ENCODE measurements at places on chromosomes 11 and 22. TPM values are rescaled to one million over a fixed set of nuclear protein-coding genes. Genes with fewer than 3 reads are reported as not detected.

The PPP6R3 gene
- total RNA-seq: 124 TPM

The CACNA1I gene
- total RNA-seq: 0.07 TPM

The LGALS12 gene
- total RNA-seq: not detected

The CALCB gene
- 0.99 TPM for total RNA-seq

The AIFM3 gene
- 0.37 TPM for total RNA-seq

The FGF3 gene
- total RNA-seq: not detected

The THY1 gene
- 1.8 TPM for total RNA-seq

The DEFB131B gene
- total RNA-seq: not detected

The OR5D16 gene
- not detected for total RNA-seq

The OR52A1 gene
- total RNA-seq: not detected

The ANGPTL5 gene
- total RNA-seq: not detected

The HTR3B gene
- not detected for total RNA-seq

The OR2AG1 gene
- total RNA-seq: not detected

The MRGPRX3 gene
- total RNA-seq: not detected

The SART1 gene
- total RNA-seq: 104 TPM

The ART1 gene
- total RNA-seq: not detected

The MUC2 gene
- total RNA-seq: not detected

The PEX16 gene
- 31.3 TPM for total RNA-seq

The C22orf31 gene
- total RNA-seq: not detected

The SGSM1 gene
- 0.19 TPM for total RNA-seq

The P2RY6 gene
- total RNA-seq: not detected

The MS4A15 gene
- not detected for total RNA-seq
